ENCODE measurements at places on chromosomes 2 and 18. TPM values are rescaled to one million over a fixed set of nuclear protein-coding genes. Genes with fewer than 3 reads are reported as not detected.

- DNase-seq: no peak
Observed at GRCh38 chr2:215854008-215854407, 159.3 kb downstream of the MREG start.

- DNase-seq: no peak
Observed at GRCh38 chr18:72544092-72544886, at the start of gene CBLN2. Gene CBLN2, minus strand, starts transcription at chr18:72544342. Its CDS starts 2,182 bp downstream, at chr18:72542160.

SFTPB gene
- not detected for total RNA-seq

DNA sequence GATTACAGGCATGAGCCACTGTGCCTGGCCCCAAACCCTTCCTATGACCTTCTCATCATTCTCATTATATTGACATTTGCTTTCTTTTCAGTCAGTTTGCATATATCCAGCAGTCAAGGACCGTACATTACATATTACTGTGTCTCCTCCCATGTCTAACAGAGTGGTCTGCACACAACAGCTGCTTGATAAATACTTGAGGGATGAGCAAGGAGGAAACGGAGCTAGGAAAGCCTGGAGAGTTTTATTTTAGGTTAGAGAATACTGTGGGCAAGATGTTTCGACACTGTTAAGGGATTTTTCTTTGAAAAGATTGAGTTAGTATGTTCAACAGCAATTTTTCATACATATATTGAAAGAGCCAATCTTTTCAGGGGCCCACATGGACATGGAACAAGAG lies 76.2 kb upstream of the CHRNA1 start:
- no peak for DNase-seq

DNA sequence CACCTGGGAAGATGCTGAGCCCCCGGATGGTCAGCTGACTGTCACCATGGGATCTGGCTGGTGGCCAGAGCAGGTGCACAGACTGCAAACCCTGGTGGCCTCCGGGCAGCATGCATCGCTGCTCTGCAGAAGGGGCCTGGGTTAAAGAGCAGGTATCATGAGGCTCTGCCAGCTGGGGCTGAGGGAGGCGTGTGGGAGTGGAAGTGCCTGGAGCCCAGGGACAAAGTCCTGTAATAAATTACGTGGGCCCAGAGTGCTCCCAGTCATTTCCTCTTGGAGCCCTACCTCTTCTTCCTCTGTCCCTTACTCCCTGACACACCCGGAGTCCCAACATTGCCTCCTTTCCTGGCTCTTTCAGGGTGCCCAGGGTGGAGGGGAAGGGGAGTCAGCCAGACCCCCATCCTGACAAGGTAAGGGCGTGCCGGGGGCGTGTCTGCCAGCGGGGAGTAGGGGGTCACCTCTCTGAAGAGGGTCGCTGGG lies at the start of gene MYO7B:
Gene MYO7B (plus strand): TSS at position 262 of the 480 bp plus-strand sequence. CDS start 24,040 bp downstream, outside the sequence.
- no peak for DNase-seq

DNA sequence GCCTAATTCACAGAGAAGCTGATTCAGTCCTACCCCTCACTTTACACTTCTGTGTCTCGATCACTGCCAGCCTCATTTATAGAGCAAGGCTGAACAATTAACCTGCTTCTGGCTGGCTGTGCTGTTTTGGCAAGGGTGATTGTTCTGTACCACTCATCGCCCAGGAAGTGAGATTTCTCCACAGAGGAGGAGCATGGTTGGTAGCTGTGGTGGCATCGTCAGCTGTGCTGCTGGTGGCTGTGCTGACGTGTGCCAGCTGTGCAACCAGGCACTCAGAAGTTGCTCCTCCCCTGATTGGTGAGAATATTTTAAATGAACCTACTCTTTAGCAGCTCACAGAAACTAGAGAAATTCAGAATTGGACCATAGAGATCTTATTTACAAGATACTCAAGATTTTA lies 158.3 kb downstream of the EML6 start:
- DNase-seq: no peak
